ENCODE measurements at places on chromosomes 16 and 17.

GRCh38 chr16:64926476-64926875, 195.4 kb downstream of the CDH11 start:
- no peak for DNase-seq

DNA sequence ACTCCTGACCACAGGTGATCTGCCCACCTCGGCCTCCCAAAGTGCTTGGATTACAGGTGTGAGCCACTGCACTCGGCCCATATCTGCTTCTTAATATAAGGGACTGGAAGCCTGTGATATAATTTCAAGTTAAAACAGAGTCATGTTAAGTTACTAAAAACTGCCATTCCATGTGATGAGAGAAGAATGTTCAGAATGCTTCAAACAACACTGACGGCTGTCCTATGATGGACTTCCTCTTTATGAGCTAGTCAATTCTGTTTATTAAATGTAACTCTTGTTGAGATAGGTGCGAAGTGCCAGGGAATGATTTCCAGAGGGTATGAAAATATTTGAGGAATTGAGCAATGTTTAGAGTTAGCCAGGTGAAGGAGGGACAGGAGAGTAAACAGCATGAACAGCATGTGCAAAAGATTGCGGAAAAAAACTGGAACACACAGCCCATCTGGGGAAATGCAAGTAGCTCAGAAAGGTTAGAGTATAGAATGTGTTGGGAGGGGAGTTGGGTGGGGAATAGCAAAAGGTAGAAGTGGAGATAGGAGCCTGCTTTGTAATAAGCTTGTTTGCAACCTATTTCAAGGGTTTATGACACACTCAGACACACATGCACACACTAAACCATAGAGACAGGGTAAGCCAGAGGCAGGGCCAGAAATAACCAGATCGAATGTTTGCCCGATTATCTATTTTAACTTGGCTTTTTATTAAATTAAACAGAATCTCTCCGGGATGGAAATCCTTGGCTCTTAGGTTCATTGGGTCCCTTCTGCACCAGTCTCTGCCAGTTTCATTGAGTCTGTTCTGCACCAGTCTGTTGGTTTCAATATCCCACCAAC, 135.6 kb upstream of the COX10 start:
- DNase-seq = no peak

- DNase-seq = no peak
These were observed 9.4 kb downstream of the DUSP3 start for GRCh38 chr17:43769426-43769825.

DNA sequence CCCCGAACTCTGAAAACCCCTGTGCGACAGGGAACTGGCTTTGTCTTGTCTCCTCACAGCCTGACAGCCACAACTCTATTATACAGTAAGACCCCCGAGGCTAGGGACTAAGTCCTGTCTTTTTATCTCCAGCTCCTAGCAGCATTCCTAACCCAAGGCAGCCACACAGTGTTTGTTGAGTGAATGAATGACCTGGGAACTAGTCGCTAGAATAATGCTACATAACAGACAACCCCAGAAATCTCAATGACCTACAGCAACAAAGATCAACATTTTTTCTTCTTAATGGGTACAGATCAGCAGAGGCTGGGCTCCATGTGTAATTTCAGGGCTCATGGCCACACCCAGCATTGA, 71.4 kb upstream of the TNRC6C start:
- no peak for DNase-seq

GRCh38 chr16:15457958-15458357, 23.6 kb downstream of the BMERB1 start:
- DNase-seq = no peak

DNA sequence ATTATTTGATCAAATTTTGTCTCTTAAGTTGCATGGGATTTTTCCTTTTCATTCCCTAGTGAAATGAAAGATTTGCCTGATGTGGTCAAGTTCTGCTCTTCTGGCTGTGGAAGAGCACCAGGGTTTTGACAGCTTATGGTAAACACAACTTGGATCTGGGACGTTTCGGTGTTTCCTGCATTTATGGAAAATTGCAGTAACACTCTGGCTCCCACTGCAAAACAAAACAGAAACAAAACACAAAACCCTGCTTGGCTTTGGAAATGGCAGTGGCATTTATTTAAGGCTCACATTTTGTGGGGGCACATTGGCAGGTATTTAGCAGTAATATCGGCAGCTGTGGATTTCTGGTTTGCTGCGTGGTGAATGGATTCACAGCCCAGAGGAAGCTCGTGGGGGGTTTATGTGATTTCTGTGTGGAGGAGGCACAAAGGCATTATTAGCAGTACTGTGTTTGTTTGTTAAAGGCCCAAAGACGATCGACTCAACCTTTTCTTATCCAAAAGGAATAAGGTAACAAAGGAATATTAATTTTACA, 377.8 kb downstream of the SNX29 start:
- no peak for DNase-seq

DNA sequence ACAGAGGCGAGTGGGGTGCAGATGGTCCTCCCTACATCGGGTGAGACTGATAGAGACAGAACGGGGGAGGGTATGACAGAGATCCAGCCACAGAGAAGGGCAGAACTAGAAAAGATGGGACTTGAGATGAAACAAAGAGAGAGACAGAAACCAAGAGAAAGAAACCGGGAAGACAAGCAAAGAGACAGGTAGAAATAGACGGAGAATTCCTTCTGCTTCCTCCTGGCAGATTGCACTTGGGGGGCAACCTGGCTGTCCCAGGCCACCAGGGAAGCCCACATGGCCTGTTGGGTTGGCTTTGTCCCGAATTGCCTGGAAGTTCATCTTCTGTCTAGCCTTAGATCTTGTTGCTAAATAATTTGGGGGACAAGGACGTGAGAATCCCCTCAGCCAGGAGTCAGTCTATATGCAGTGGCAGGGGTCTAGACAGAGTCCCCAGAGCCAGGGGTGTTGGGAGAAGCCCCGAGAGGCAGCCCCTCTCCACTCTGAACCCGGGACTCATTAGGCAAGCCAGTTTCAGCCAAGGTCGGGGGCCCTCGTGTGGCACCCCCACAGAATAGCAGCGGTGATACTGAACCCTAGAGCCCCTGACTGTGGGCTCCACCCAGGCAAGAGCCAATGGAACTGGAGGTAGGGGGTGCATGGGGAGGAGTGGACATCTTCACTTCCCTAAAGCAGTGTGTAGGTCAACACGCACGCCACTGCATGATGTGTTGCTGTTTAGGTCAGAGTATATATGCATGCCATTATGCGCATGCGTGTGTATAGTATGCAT, 627 bp upstream of the TSPOAP1 start:
- DNase-seq = no peak

DNA sequence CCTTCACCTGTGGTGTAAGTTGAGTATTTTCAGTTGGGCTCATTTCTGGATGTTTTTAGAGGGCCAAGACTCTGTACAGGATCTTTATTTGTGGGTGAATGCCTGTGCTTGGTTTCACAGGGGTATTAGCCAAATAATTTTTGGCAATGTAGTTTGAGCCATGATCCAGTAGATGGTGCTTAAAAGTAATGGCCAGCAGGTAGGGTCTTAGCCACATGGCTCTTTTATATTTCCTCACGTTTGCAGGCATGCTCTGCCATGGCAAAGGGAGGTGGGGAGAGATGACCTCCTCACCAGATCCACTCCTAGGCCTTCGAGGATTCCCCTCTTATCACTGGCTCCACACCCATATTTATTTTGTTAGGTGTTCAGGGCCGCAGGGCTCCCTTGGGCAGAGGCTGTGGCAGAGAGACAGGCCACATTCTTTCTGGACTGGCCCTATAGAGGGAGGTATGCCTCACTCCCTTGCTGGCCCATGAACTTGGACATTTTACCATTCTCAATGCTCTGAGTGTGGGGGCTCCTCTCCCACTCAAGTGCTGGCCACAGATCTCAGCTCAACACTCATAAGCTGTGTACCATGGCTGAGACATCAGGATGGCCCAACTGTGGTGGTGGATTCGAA, 417.1 kb downstream of the XYLT1 start:
- DNase-seq = no peak

DNA sequence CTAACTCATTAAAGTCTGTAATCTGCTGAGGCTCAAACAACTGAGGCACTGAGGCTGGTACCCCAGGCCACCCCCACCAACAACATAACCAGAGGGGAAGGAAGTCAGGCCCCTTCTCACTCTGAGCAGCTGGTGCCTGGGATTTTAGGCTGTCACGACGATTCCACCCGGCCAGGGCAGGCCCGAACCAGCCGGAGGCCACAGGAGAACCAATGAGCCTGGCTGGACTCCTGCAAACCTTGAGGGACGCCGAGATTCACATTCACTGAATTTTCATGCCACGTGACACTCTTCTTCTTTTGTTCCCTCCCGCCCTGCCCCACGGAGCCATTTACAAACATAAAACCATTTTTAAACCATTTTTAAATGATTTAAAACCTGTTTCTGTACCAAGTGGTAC, 48.1 kb downstream of the RPH3AL start:
- DNase-seq = no peak

DNA sequence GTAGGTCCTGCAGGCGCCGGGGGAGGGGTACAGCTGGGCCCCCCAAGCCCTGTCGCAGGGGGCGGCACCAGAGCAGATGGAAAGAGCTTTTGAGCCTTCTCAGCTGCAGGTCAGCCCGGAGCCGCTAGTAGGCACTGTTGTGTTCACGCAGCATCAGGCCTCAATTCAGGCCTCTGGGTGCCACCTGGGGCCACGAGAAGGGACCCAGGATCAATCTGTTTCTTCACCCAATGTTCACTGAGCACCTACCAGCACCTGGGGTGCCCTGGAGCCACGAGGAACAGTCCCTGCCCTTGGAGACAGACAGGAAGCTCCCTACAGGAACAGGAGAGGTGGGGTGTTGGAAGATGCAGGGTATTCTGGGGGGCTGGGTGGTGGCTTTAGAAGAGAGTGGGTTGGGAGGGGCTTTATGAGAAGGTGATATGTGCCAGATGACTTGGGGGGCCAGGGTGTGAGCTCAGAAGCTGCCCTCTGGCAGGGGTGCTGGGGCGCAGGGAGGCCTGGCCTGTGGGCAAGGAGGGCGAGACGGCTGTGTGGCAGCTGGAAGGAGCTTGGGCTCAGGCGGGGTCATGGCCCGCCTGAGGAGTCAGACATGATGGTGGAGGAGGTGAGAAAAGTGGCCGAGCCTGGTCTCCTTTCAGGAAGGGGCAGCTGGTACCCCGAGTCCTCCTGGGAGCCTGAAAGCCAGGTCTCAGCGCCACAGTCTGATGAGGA, 121.9 kb upstream of the GSE1 start:
- DNase-seq = no peak

DNA sequence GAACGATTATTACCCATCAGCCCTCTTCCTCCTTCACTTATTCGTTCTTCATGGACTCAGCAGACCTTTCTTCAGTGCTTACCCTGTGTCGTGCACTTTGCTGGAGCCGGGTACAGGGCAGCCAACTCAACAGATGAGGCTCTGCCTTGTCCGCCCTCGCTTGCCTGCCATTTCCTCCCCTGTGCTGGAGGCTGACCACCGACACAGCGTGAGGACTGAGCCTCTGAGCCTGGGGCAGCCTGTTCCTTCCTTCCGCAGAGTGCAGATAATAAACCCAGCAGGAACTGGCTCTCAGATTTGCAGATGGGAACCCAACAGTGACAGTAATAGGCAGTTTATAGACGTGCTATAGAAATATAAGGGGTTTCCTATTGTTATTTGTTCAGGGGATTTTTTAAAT, 7.0 kb upstream of the SLC39A11 start:
- no peak for DNase-seq

GRCh38 chr17:10474536-10474935, 5.2 kb upstream of the MYH4 start:
- no peak for DNase-seq

- no peak for DNase-seq
These were observed 14.2 kb downstream of the PIMREG start for GRCh38 chr17:6458460-6458950.

GRCh38 chr16:8682551-8683259, 8.3 kb downstream of the ABAT start:
- no peak for DNase-seq

DNA sequence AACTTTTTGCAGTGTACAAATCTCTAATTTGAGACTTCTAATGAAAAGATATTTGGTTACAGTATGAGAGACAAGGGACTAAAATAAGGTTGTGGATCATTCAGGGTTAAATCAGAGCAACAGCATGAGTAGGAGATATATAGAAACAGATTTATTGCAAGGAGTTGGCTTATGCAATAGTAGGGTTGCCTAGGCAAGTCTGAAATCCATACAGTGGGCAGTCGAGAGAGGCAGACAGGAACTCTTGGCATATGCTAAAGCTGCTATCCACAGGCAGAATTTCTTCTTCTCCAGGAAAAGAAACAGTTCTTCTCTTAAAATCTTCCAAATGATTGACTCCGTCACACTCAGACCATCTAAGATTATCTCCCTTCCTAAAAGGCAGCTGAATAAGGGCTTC, 500.8 kb downstream of the MAF start:
- no peak for DNase-seq

GRCh38 chr17:76674600-76674999, 31.0 kb upstream of the ST6GALNAC1 start:
- no peak for DNase-seq

GRCh38 chr17:75010683-75011400, 1.6 kb upstream of the MRPL58 start:
- no peak for DNase-seq

- no peak for DNase-seq
These were observed 1.1 kb downstream of the ABCA10 start for GRCh38 chr17:69227541-69227940.

DNA sequence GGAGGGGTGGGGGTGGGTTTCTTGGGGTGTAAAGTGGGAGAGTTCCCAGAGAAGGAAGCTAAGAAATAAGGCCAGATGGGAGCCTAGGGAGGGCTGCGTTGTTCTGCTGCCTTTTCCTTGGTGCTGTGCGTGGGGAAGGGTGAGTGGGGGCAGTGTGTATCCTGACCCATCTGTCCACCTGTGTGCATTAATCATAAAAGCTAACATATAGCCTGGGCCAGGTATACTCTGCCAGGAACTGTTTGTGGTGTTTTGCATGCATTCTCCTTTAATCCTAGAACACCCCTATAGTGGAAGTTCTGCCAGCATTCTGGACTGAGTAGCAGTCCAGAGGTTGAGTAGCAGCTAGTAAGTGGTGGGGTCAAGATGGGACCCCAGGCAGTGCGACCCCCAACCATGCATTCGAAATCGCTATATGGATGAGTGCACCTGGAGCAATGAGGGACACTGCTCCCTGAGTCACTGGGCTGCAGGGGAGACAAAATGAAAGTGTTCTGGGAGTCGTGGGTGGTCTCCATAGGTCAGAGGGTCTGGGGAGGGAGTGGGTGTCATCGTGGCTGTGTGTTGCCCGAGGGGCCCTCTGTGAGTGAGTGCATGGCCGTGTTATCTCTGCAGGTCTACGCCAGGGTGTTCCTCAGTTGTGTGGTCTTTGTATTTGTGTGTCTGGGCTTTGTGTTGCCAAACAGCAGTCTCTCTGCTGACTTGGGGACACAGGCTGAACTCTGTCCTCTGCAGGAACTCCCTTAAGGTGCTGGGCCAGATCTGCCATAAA, 1.3 kb downstream of the ERBB2 start:
- DNase-seq = no peak
